ENCODE measurements at places on chromosomes 2 and 18.

DNA sequence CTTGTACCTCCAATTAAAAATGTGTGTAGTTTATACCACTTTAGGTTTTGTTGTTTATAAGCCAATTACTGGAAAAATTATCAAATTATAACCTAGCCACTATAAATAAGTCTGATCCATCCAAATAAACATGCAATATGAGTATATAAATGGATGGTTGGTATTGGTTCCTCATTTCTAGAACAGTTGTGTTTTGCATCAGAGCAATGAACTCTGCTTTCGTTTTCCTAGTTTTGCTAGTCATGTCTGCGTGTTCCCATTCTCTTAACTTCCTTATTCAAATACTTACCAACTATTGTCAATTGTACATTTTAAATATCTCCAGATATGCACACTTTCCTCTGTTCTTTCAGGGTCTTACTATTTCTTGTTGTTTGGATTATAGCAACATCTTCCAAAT is 641.7 kb downstream of the NR4A2 start:
- no peak for DNase-seq

DNA sequence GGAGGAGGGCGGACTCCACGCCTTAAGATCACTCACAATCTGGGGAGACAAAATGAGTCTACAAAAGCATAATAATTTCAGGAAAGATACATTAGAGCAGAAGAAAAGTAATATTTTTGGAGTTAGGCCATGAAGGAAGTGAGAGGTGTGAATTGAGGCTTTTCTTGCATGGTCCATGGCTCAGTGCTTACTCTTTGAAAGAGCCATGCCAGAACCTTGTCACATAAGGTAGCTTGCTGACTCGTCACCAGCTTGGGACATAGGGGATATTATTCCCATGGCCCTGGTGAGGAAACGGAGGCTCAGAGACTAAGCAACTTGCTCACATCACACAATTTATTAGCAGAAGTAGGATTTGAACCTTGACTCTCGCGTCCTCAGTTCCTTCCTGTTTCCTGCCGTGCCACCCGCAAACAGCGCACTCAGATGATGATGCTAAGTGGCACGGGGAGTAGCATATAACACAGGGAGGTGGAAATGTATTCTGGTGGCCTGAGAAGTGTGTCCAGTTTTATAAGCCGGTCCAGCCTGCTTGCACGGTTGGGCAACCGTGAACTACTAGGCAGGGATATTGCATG is 312.2 kb upstream of the EPAS1 start:
- DNase-seq = no peak

DNA sequence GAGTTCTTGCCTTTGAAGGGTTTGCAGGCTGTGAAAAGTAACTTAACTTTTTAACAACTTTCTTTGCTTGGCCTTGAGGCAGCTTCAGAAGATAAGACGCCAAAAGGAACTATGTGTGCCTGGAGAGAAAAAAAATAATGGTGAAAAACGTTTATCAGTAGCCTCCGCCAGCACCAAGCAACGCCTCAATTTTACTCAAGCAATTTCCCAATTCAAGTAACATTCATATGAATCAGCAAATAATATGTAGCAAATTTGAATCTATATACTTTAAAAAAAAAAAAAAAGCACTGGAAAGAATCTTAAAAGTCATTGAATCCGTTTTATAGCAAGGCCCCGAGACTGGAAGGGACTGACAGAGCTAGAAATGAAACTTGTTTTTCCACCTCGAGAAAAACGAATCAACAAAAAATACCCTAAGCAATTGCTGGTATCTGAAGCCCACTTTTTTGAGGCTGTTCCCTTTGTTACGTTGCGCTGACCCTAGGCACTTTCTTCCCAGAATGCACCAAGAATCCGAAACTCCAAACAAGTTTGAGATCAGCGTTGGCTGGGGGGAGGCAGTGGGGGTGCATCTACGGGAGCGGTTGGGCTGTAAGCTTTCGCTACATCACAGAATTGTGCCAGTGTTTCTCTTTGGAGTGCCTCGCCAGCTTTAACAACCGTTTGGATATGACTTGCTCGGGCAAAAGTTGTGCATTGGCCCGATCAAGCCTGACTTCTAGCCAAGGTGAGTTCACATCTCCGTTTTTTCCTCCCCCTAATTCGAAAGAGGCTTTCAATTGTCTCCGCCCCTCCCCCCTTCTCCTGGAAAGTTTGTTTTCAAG is 2.7 kb upstream of the TGIF1 start:
- peak; percentile 92 for DNase-seq

DNA sequence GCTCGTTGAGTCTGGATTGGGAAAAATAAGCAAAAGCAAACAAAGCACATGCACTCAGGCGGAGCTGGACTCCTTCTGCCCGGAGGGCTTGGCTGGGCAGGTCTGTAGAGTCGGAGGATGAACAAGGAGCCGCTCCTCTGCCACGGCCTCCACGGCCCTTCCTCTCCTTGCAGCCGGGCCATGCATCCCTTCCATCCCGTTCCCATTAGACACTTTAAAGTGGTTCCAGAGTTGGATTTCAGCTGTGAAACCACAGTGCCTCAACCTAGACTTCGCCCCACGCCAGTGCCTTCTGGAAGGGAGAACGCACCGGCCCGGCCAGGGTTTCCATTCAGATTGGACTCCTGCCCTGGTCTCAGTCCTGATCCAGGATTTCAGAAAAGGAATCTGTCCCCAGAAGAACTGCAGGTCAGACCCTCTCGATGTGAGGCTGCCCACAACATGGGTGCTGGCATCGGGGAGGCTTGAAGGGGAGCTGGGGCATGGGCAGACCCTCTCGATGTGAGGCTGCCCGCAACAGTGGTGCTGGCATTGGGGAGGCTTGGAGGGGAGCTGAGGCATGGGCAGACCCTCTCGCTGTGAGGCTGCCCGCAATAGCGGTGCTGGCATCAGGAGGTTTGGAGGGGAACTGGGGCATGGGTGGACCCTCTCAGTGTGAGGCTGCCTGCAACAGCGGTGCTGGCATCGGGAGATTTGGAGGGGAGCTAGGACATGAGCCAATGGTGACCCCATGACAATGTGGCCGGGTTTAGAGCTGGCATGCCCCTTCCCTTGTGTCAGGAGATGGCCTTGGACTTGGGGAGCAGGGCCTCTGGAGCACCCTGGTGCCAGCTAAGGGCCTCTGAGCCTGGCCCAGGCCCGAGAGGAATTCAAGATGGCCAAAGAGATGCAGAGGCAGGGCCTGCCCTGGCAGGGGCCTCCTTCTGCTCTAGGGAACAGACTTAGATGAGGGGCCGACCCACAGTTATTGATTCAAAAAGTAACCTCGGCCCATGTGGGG is 304.5 kb downstream of the NDUFA10 start:
- DNase-seq = peak; percentile 68

DNA sequence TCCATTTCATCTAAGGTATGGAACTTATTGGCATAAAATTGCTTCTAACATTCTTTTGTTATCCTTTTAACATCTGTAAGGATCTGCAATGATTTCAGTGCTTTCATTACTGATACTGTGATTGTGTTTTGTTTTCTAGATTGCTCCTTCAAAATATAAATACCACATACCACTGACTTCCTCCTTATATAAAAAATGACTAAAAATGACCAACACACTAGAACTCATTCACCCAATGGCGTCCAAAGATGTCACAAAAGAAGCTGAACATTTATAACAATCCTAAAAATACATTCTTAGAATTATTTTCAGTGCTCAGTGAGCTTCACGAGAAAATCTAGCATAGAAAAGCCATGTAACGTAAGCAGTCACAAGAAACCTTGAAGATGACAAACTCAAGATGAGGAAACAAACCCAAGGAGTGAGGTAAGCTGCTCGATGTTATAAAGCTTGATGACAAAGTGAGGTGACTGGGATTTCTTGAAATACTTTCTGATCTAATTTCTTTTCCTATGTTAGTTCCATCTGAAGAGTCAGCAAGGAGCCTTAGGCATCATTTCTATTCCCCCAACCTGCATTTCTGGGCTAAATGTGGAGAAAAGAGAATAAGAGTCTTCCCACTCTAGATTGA is 42.6 kb downstream of the PNO1 start:
- DNase-seq = no peak

DNA sequence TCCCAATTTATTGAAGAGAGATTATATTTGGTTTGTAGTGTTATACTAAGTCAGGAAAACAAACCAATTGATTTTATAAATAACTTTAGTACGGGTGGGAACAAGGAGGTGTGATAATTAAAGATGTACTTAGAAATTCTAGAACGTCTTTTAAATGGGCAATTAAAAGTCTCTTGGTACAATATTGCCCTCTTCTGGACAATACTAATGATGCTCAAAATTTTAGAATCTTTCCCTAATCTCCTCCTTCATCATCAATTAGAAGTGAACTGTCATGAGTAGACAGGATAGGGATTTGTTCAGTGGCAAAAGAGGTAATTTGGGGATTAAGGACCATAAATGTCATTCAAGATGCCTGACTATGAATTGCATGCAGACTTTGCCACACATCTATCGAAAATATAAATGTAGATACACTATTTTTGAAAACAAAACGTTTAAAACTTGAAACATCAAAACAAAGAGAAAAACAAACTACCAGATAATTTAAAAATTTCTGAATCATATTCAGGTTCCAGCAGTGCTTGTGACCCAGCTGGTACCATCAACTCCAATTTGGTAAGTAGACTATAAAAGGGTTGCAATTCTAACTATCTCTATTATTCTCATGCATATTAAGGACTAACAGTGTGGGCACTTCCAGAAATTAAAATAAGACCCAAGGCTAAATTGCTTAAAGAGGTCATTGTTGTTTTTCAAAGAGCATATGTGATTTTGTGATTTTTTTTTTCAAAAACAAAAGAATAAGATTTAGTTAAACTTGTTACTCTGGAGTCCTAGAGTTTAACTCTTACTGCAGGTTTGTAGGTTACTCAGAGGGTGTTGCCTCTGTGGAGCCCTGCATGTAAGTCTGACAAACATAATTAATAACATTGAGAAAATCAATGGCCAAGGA is 123.5 kb downstream of the LAMA3 start:
- no peak for DNase-seq

DNA sequence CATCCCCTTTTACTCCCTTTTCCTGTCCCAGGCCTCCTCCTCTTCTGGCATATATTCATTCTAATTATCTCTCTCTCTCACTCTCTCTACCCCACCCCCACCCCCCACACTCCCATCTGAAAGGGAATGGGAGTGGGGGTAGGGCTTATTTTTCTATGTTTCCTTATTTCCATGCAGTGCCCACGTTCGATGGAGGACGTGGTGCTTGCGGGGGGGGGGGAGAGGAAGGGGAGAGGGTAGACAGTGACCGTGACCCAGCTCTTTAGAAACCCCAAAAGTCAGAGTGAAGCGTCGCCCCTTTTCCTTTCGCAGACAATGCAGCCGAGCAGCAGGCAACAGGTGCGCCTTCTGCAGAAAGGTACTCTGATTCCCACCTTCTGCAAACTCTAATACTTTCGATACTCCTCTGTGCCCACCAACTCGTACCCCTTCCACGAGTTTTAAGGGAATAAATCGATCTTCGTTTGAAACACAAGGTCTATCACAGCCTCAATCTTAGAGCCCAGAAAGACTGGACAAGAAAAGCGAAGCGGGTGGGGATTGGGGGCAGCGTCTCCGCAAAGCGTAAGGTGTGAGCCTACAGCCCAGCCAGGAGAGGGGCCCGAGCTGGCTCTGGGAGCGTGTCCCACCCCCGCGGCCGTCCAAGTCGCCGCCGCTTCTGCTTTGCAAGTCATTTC is 891 bp upstream of the NR4A2 start:
- DNase-seq = no peak

- no peak for DNase-seq
Observed at GRCh38 chr2:241836292-241836691, 22.4 kb downstream of the PDCD1 start.

GRCh38 chr18:9113468-9114149 is 11.1 kb downstream of the NDUFV2 start:
- DNase-seq = no peak

DNA sequence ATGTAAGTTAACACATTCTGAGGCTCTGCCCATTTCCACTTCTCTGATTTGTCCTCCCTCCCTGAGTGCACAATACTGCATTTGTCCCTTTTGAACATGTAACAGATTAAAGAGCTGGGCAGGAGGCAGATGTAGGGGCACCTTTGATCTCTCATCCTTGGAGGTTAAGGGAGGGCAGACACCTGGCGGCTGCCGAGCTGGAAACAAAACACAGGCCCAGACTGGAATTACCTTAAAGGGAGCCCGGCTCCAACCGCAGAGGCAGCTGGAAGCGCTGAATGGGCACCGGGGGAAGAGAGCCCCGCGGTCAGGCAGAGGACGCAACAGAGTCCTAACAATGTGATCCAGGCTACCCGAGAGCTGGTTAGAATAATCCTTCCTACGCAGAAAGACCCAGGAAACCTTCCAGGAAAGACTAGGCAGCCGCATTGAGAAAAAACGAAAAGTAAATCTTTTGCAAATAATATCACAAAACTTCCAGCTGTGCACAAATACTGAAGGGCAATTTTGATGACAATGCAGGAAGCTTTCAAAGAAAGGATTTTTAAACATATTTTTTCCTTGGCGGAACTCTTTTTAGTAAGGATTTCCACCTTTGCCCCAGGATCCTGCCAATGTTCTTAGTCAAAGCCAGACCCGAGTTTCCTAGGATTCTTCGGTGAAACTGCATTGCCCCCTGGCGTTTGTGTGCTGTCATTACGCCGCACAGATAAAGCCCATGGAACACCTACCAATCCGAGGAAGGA is 216.0 kb downstream of the TGIF1 start:
- DNase-seq = peak; percentile 96

DNA sequence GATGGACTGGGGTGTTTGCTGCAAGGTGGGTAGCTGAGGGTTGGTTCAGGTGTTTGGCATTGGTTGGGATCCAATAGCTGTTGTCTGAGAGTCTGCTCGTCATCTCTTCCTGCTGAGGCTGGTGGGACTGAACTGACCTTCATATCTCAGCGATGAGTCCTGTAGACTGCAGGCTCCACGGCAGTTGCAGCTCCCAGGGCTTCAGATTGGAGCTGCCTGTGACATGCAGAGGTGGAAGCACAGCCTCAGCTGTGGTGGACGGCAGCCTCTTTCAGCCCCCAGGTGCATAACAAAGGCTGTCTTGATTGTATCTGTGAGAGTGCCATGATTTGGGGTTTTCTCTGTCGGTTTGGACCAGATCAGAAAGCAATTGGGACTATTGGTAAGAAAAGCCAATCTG is 3.9 kb upstream of the IL1R2 start:
- no peak for DNase-seq

GRCh38 chr18:49723648-49724180 is 89.6 kb downstream of the ACAA2 start:
- no peak for DNase-seq

GRCh38 chr2:200179151-200179550 is 127.3 kb upstream of the SPATS2L start:
- no peak for DNase-seq

DNA sequence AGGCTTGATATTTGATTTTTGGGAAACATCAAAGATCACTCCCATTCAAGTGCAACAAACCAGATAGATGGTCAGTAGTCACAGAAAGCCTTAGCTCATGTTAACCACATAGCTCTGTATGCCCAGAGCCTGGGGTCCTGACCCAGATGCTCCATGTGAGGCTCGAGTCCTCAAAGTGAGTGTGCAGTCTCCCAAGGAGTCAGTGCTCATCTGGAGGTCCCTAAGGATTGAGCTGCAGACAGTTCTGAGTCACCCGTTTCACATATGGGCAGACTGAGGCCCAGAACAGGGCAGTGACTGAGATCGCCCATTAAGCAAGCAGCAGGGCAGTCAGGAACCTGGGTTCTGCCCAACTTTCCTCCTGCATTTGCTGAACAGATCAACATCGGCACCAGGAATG is 9.2 kb downstream of the TMEM37 start:
- no peak for DNase-seq
